ENCODE measurements at places on chromosomes 4 and X.

DNA sequence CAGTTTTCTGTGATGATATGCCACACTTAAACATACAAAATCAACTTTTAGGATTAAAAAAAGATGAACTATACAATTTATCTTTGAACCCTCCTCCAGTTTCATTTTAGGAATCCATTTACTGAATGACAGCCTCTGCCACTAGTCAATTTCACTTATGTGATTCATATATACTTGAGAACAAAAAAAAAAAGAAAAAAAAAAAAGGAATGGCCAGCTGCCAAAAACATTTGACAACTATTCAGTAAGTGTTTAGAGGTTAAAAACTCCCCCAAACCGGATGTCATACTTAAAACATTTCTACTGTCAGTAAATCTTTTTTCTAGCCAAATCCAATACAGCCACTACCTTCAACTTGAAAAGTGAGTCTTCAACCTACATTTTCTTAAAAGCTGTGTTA is 266.7 kb upstream of the MAGEB2 start:
- no peak for DNase-seq

GRCh38 chr4:185651137-185651677 is 115.9 kb upstream of the PDLIM3 start:
- no peak for DNase-seq

DNA sequence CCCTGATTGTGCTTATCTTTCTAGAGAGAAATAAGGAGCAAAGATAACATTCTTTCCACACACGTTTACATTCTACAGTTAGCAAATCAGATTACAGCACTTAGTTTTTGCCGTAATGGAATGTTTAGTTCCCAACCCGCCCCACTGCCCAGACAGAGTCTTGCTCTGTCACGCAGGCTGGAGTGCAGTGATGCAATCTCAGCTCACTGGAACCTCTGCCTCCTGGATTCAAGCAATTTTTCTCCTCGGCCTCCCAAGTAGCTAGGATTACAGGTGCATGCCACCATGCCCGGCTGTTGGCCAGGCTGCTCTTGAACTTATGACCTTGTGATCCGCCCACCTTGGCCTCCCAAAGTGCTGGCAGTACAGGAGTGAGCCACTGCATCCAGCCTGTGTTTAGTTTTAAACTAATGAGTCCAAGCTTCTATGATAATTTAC is 8.4 kb upstream of the PRPS1 start:
- DNase-seq = no peak

- peak; percentile 45 for DNase-seq
These were observed 1.8 kb downstream of the RAP2C start for GRCh38 chrX:132217203-132218073.

DNA sequence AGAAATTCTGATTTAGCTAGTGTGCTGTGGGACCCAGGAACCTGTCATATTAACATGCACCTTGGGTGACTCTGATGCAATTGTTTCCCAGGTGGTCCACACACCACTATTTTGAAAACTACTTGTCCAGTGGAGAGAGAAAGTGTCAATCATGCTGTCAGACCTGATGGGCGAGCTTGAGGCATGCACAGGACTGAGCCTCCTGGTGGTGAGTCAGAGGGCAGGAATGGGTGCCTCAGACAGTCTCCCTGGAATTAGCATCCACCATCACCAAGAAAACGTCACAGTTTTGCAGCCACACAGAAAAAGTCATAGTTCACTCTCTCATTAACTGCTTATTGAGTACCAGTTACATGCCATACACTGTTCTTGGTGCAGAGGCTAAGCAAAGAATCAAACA is 181.8 kb upstream of the MAOA start:
- DNase-seq = no peak

DNA sequence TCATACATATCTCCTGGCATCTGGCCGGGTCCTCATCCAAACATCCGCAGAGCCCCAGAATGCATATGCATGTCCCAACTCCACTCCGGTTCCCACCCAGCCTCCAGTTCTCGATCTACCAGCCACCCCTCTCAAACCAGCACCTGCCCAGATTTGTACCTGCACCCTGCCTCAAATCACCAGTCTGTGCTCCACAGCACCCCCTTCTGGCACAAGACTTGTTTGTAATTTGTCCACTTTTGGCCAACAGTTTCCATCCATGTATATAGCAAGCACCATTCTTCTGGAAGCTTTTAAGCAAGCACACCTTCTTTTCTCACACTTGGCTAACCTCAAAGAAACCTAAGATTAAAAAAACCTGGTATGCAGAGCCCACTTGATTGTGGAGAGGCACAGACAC is 644.1 kb downstream of the MID1IP1 start:
- DNase-seq = peak; percentile 31

- DNase-seq = no peak
These were observed 28.7 kb downstream of the ADH6 start for GRCh38 chr4:99190336-99190735.

DNA sequence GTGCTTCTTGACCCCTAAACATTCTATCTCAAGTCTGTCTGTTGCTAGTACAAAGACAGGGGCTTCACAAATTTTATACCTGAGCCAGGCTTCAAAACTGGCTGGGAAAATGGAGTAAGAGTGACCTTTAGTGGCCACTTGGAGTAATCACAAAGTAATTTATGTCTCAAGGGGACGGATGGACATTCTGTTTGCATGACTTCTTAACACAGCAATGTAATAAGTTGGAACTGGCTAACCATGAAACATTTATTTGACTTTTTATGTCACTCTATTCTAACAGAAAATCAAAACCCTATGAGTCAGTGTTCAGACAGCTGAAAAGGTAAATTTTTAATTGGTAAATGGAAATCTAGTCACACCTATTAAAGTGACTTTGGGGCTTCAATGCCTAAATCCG is 600.6 kb downstream of the ANKRD50 start:
- DNase-seq = no peak

DNA sequence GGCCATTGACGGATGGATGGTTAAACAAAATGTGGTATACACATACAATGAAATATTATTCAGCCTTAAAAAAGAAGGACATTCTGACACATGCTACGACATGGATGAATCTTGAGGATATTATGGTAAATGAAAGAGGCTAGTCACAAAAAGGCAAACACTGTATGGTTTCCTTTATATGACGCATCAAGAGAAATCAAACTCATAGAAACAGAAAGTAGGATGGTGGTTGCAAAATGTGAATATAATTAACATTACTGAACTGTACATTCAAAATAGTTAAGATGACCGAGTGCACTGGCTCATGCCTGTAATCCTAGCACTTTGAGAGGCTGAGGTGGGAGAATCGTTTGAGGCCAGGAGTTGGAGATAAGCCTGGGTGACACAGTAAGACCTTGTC is 9.5 kb upstream of the CASK start:
- no peak for DNase-seq

DNA sequence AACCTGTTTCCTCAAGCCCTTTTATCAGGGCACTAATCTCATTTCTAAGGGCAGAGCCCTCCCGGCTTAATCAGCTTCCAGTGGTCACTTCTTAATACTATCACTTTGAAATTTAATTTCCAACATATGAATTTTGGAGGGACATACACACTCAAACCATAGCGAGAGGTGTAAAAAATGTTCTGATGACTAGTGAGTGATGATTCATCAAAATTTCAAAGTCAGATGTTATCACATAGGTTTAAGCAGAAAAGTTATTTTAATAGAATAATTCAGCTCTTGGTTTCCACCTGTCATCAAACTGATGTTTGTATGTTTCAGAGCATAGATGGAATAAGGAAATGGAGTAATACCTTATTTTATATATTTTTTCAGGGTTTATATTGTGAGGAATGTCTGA is 161.9 kb downstream of the TLL1 start:
- DNase-seq = no peak
